A549 treated with Hydrocortisone at 1 μM for 4 hours (cell line): ENCODE measurements at places on chromosomes 16 and 17. TPM values are rescaled to one million over a fixed set of nuclear protein-coding genes. Genes with fewer than 3 reads are reported as not detected.

Gene HMOX2
- total RNA-seq = 57.4 to 69.7 TPM (median 64.8 TPM) in 5 replicates

Gene DCAKD
- total RNA-seq = 15.9 to 19.3 TPM (median 18.0 TPM) in 5 replicates

Gene RAC3
- 25.9 to 40.2 TPM (median 36.1 TPM) in 5 replicates for total RNA-seq

Gene PPL
- 4.0 to 5.6 TPM (median 4.9 TPM) in 5 replicates for total RNA-seq

Gene ZNRF1
- 15.9 to 24.5 TPM (median 23.0 TPM) in 5 replicates for total RNA-seq

Gene ZNF385C
- 0.12 to 0.39 TPM (median 0.30 TPM) in 5 replicates for total RNA-seq

Gene SYCE1L
- total RNA-seq = 2.5 to 8.8 TPM (median 8.2 TPM) in 5 replicates

Gene FNDC8
- total RNA-seq = 0.06 to 0.16 TPM (median 0.08 TPM) in 5 replicates

Gene CDIPT
- 67.9 to 92.6 TPM (median 87.4 TPM) in 5 replicates for total RNA-seq

Gene ACSM2A
- total RNA-seq = not detected in 5 replicates

Gene LGALS9C
- not detected in 5 replicates for total RNA-seq

Gene TP53TG3
- total RNA-seq = 0.22 to 1.2 TPM (median 0.59 TPM) in 5 replicates

Gene CYGB
- total RNA-seq = 0.68 to 1.6 TPM (median 0.87 TPM) in 5 replicates

Gene OTOA
- total RNA-seq = 0.05 to 0.16 TPM (median 0.09 TPM) in 5 replicates

Gene CDH8
- 0.31 to 0.55 TPM (median 0.44 TPM) in 5 replicates for total RNA-seq

Gene CLUH
- 99.7 to 117 TPM (median 109 TPM) in 5 replicates for total RNA-seq

Gene TPSG1
- total RNA-seq = 0.10 to 0.13 TPM in 2 of 5 replicates, not detected in the others

Gene PAQR4
- 35.2 to 44.7 TPM (median 43.1 TPM) in 5 replicates for total RNA-seq

Gene TNFRSF17
- not detected in 5 replicates for total RNA-seq

Gene FAM83G
- total RNA-seq = 33.1 to 37.5 TPM (median 35.0 TPM) in 5 replicates

Gene KRT25
- not detected in 5 replicates for total RNA-seq

Gene C16orf96
- 0.05 to 0.08 TPM (median 0.06 TPM) in 4 of 5 replicates, not detected in the other for total RNA-seq

Gene HCRT
- total RNA-seq = 0.21 to 0.50 TPM in 2 of 5 replicates, not detected in the others

Gene HYDIN
- total RNA-seq = 0.28 to 0.56 TPM (median 0.48 TPM) in 5 replicates

Gene AANAT
- 0.22 to 0.49 TPM (median 0.32 TPM) in 5 replicates for total RNA-seq

Gene KRT9
- not detected in 5 replicates for total RNA-seq

Gene TMEM114
- not detected in 5 replicates for total RNA-seq

Gene CACNA1H
- total RNA-seq = 13.0 to 17.0 TPM (median 15.9 TPM) in 5 replicates

Gene ROGDI
- 11.2 to 14.4 TPM (median 13.6 TPM) in 5 replicates for total RNA-seq
